GM23248 (cell line): ENCODE measurements at places on chromosomes 12 and 14.
A peak's percentile ranks its signal among the peaks of the same experiment; 100 is the strongest.

DNA sequence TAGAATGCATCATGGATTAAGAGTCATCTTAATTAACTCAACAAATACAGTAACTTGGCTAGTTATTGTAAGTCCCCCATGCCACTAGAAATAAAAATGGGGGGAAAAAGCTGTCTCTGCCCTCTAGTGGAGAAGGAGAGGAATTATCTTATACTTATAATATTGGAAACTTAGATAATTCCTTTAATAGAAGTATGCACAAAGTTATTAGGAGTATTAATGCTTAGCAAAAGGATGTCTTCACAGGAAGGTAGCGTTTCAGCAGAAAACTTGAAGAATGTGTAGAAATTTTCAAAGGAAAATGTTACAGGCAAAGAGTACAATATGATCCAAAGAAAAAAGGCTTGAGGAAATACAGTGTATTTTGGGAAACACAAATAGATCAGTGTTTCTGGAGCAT lies 19.8 kb downstream of the OR5AU1 start:
- DNase-seq, result peak; percentile 41

GRCh38 chr12:117472983-117473382 lies 111.6 kb upstream of the NOS1 start:
- DNase-seq, result peak; percentile 22

- no peak for DNase-seq
These were observed 125.4 kb downstream of the SLC38A6 start for GRCh38 chr14:61106271-61106958.

DNA sequence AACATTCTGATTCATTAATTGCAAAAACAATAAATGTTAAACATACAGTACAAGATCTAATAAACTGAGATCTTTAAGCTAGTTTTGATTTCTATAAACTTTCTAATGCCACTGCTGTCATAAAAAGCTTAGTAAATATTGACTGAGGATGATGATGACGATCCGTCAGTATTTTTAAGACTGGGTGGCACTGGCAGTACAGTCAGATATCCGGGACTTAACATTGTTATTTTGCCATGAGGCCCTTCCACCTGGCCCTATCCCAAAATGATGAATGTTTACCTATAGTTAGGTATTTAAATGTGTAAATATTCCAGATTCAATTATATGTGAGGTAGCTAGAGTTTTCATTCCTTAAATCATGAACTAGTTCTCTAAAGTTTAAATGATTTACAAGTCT lies 158.5 kb downstream of the FOXA1 start:
- no peak for DNase-seq
